ENCODE measurements at places on chromosomes 13 and 19.

- no peak for DNase-seq
Observed at GRCh38 chr19:22026687-22027086, 15.9 kb upstream of the ZNF208 start.

GRCh38 chr13:30329009-30329585 lies 21.7 kb upstream of the KATNAL1 start:
- DNase-seq = no peak

DNA sequence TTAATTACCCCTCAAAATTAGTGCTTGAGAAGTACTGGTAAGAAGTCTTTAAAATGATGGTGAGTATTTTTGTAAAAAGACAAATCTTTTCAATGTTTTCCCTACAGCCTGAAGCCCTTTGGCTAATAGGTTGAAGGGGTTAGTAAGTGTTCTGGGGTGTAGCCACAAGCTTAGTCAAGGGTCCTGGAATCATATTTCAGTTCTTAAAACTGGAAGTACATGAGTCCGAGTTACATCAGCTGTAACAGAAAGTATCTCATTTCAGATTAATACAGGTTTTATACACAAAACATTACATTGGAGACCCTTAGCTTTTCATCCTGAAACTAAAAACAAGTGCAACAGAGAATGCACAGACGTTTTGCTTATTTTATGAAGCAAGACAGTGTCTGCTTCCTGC lies 52.7 kb upstream of the TEX29 start:
- DNase-seq = no peak

GRCh38 chr13:72463561-72463960 lies 263.9 kb downstream of the MZT1 start:
- peak; percentile 17 for DNase-seq

GRCh38 chr13:99258946-99259345 lies 767 bp upstream of the GPR18 start:
- DNase-seq = no peak

DNA sequence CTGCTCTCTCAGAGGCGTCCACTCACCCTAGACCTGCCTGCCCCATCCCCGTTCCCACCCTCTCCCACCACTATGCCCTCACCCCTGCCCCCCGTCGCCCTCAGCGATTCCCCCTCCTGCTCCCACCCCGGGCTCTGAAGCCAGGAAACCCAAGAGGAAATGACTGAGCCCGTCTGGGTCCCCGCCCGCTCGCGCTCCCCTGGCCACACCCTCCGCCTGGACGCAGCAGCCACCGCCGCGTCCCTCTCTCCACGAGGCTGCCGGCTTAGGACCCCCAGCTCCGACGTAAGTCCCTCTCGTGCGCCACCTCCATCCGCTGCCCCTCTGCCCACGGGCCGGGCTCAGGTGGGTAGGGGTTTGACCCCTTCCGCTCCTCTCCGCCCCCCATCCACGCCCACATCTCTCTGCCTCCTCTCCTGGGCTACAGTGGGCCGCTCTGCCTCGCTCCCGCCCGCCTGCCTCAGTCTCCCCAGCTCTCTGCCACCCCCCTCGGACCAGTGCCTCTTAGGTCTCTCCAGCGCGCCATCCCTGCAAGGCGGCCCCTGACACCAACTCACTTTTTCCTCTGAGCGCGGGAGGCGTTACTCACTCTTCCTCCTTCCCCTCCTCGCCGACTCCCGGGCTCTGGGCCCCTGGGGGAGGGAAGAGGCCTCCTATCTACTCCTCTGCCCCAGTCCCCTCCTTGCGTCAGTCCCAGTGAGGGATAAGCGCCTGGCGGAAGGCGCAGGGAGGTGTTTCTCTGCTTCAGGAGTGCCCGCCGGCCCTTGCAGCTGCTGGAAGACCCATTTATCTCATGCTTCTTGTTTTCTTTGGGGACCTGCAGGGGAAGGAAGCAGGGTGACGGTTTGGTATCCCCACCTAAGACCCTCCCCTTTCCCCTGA lies at the start of gene FXYD5:
Gene FXYD5 (plus strand): TSS at position 211 of the 882 bp plus-strand sequence. CDS start 816 bp downstream, outside the sequence.
- DNase-seq = no peak

DNA sequence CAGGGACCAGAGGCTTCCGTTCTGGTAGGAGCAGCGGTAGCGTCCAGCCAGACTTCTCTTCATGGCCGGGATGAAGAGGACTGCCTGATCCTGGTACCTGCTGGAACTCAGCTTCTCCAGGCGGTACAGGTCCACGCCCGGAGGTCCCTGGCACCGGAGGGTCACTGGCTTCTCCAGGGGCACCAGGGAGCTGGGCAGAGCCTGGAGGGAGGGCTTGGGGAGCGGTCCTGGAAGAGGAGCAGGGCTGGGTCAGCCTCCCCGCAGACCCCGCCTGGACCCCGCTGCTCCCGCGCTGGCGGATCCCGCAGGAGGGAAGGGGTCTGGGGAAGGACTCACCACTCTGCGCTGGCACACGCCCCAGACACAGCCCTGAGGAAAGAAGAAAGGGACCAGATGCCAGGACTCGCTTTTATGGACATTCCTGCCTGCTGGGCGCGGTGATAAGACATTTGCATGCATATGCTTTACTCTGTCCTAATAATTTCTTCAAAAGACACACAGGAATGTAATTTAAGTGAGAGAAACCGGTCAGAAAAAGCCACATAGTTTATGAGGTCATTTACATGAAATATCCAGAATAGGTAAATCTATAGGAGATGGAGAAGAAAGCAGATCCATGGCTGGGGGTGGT lies 5.8 kb downstream of the GP6 start:
- DNase-seq = no peak

DNA sequence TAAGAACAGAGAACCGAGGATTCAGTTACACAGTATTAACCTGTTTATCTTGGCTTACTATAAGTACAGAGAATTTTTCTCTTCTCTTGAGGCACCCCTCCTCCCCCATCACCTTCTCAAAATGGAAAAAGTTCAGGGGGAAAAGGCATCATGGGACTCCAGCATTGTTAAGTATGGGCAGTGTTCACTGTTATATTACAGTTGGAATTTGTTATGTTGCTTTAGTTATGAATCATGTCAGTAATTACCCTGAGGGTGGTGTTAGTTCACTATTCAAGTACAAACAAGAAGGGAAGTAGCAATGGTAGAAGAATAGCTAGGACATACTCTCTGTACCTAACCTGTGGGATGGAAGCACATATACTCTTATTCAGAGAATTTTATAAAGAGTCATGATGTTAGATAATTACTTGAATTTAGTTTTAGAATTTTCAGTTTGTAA lies 12.0 kb downstream of the LPAR6 start:
- DNase-seq = peak; percentile 48

- no peak for DNase-seq
Observed at GRCh38 chr13:25795277-25795676, 256.5 kb downstream of the SHISA2 start.

DNA sequence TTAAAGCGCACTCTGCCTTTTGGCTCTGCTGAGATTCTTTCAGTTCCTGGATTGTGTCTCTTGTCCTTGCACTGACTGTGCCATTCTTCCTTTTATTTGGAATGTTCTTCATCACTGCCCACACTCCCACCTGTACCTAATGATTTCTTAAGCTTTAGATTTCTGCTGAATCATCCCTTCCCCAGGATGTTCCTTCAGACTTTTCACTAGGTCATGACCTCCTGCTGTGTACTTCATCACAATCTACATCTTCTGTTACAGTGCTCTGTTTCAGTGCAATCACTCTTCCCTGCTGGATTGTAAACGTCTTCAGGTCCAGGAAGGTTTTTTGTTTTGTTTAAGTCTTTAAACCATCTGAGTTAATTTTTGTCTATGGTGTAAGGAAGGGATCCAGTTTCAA lies 281.0 kb downstream of the ATP8A2 start:
- DNase-seq = no peak

- no peak for DNase-seq
Observed at GRCh38 chr19:44737238-44738071, 11.1 kb upstream of the BCL3 start.

DNA sequence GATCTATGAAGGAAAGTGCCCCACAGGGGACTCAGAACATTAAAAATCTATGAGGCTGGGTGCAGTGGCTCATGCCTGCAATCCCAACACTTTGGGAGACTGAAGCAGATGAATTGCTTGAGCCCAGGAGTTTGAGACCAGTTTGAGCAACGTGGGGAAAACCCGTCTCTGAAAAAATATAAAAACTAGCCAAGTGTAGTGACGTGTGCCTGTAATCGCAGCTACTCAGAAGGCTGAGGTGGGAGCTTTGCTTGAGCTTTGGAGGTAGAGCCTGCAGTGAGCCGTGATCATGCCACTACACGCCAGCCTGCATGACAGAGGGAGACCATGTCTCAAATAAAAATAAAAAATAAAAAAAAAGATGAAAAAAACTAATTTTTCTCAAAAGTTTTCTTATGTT lies 1070.6 kb downstream of the PCDH9 start:
- no peak for DNase-seq

DNA sequence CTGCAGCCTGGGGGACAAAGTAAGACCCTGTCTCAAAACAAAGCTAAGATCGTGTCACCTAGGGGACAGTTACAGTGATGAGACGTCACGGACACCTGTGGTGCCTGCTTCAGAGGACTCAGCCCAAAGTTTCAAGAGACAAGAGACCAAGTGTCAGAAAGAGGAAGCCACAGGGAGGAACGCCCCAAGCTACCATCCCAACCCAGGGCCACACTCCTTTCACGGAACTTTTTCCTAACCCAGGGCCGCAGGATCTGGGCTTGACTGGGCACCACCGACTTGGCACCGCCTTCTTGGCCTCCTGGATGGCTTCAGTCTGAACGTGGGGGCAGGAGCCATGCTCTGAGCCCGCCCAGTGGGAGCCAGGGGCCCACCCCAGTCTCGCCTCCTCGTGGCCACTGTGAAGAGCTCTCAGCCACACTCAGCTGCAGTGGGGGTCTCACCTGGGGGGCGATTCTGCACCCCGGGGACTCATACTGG lies 8.5 kb downstream of the MOB3A start:
- DNase-seq = no peak

GRCh38 chr13:23701636-23702035 lies 131.4 kb downstream of the TNFRSF19 start:
- peak; percentile 77 for DNase-seq

- no peak for DNase-seq
Observed at GRCh38 chr13:110392510-110393240, 85.6 kb downstream of the COL4A2 start.

DNA sequence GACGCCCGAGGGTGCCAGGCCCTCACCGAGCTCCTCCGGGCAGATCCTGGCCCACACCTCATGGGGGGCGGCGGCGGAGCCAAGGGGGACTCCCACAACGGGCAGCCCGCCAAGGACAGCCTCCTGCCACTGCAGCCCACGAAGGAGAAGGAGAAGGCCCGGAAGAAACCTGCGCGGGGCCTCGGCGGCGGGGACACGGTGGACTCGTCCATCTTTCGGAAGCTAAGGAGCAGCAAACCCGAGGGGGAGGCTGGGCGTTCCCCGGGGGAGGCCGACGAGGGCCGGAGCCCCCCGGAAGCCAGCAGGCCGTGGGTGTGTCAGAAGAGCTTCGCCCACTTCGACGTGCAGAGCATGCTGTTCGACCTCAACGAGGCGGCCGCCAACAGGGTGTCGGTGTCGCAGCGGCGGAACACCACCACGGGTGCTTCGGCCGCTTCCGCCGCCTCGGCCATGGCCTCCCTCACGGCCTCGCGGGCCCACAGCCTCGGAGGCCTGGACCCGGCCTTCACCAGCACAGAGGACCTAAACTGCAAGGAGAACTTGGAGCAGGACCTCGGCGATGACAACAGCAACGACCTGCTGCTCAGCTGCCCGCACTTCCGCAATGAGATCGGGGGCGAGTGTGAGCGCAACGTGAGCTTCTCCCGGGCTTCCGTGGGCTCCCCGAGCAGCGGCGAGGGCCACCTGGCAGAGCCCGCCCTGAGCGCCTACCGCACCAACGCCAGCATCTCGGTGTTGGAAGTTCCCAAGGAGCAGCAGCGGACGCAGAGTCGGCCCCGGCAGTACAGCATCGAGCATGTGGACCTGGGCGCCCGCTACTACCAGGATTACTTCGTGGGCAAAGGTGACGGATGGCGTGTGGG lies 141.5 kb downstream of the DPF1 start:
- no peak for DNase-seq

DNA sequence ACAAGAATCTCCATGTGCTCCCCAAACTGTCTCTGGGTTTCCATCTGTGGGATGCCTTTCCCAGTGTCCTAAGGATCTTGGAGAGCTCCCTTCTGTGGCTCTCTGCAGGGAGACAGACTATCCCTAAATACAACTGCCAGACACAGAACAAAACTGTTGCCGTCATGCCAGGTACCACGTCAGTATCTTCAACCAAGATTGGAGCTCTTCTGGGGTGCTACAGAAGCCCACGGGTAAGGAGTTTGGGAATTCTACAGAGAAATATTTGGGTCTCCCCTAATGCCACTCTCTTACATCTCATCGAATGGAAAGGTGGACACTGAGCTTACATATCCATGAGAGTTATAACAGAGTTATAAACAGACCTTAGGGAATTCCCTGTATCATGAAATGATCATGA lies 4.9 kb upstream of the MBD3L3 start:
- no peak for DNase-seq

- DNase-seq = no peak
Observed at GRCh38 chr13:103101901-103102300, 35.7 kb upstream of the SLC10A2 start.

- DNase-seq = no peak
Observed at GRCh38 chr13:98495627-98496478, 81.1 kb downstream of the STK24 start.

GRCh38 chr13:24265453-24265852 lies 43.9 kb upstream of the C1QTNF9 start:
- no peak for DNase-seq

DNA sequence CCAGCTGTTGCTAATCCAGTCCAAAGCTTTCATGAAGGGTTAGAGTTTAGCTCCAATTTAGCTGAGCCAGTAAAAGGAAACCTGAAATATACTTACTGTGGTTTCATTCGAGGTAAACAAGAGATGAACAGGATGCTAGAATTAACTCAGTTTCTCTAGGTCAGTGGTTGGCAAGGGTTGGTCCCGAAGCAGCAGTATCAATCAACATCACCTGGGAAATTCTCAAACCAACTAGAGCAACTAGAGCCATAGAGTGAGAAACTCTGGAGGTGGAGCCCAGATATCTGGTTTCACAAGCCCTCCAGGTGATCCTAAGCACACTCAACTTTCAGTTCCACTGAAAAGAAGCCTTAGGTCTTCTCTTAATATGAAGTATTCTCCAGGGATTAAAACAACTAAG lies 376.7 kb downstream of the OXGR1 start:
- no peak for DNase-seq

Measured in non-pigmented ciliary epithelial cell (primary cell).